ENCODE measurements at places on chromosomes 4 and X.

DNA sequence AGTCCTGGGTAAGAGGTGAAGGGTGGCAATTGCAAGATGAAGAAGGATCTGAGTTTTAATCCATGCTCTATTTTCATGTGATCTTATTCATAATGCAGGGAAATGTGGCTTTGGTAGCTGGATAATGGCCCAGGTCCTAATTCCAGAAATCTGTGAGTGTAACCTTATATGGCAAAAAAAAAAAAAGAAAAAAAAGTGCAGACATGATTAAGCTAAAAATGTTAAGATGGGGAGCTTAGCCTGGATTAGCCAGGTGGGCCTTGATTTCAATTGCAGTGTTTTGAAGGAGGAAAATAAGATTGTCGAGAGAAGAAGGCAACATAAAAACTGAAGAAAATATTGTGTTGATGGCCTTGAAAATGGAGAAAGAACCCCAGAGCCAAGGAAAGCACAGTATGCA is 867.7 kb upstream of the HS3ST1 start:
- DNase-seq = no peak

- DNase-seq = no peak
Measured at GRCh38 chr4:59664771-59665170, 1535.4 kb upstream of the ADGRL3 start.

- no peak for DNase-seq
Measured at GRCh38 chr4:60366661-60367060, 833.5 kb upstream of the ADGRL3 start.

- no peak for DNase-seq
Measured at GRCh38 chr4:73859614-73860088, 6.6 kb downstream of the PF4V1 start.

DNA sequence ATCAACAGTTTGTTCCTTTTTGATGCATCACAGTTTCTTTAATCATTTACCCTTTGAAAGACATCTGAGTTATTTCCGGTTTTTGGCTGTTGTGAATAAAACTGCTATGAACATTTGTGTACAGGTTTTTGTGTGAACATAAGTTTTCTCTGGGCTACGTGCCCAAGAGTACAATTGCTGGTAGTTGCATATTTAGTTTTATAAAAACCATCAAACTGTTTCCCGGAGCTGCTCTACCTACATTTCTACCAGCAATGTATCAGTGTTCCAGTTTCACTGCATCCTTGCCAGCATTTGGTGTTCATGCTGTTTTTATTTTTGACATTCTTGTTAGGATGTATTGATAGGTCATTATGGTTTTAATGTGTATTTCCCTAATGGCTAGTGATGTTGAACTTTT is 17.3 kb downstream of the KDM6A start:
- no peak for DNase-seq
